Uterus (tissue), 4 donors: ENCODE measurements at places on chromosomes 5 and 9. TPM values are rescaled to one million over a fixed set of nuclear protein-coding genes. Genes with fewer than 3 reads are reported as not detected.

Gene TPRN
- total RNA-seq: 0.29 TPM

GRCh38 chr5:78841767-78842166 lies 143.3 kb downstream of the ARSB start:
- no peaks in the 10 kb centered on the region for H3K27me3 ChIP-seq
- no peaks in the 10 kb centered on the region for H3K4me1 ChIP-seq
- no peaks in the 10 kb centered on the region for H3K36me3 ChIP-seq
- no peak overlapping the region for H3K4me3 ChIP-seq
- no peak for DNase-seq

GRCh38 chr9:84953252-84953773 lies 283.8 kb downstream of the NTRK2 start:
- no peaks in the 10 kb centered on the region for H3K36me3 ChIP-seq
- H3K27me3 ChIP-seq: no peaks in the 10 kb centered on the region
- no peaks in the 10 kb centered on the region for H3K4me1 ChIP-seq
- no peak for DNase-seq

DNA sequence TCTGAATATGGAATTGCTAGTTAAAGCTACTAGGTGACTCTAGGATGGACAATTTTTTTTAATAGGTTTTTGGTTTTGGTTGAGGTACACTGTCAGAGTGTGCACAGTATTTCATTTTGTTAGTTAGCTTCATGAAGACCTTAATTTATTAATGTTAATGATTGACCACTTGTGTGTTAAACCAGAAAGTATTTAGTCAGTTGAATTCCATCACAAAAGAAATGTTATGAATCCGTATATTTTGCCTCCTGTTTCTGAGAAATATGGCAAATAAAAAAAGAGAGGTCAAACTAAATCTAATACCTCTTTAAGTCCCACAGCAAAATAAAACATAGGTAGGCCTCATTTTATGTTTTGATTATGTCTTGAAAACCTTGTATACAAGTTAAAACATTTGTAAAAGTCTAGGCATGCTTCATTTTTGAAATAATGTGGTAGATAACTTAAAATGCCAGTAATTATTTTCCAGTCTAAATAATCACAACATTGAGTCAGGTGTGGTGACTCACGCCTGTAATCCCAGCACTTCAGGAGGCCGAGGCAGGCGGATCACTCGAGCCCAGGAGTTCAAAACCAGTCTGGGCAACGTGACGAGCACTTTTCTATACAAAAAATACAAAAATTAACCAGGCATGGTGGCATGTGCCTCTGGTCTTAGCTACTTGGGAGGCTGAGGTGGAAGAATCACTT lies 50.8 kb downstream of the ITGA1 start:
- H3K27ac ChIP-seq: peak overlapping the region; percentile 79
- peaks cover 19% of the 10 kb centered on the region for H3K4me1 ChIP-seq
- DNase-seq: no peak
- H3K27me3 ChIP-seq: no peaks in the 10 kb centered on the region
- H3K4me3 ChIP-seq: no peak overlapping the region

GRCh38 chr5:127970854-127971425 lies 112.6 kb upstream of the SLC12A2 start:
- no peaks in the 10 kb centered on the region for H3K4me1 ChIP-seq
- H3K27me3 ChIP-seq: no peaks in the 10 kb centered on the region
- H3K36me3 ChIP-seq: no peaks in the 10 kb centered on the region

- H3K27ac ChIP-seq: peak overlapping the region; percentile 74
- H3K27me3 ChIP-seq: no peaks in the 10 kb centered on the region
- peaks cover 7% of the 10 kb centered on the region for H3K4me1 ChIP-seq
- no peak overlapping the region for H3K4me3 ChIP-seq
Observed at GRCh38 chr5:67094476-67095300, 101.9 kb downstream of the CD180 start.

GRCh38 chr5:11903614-11904264 lies 507 bp downstream of the CTNND2 start:
- no peak overlapping the region for H3K27ac ChIP-seq
- no peaks in the 10 kb centered on the region for H3K36me3 ChIP-seq
- H3K4me1 ChIP-seq: no peaks in the 10 kb centered on the region
- DNase-seq: no peak

DNA sequence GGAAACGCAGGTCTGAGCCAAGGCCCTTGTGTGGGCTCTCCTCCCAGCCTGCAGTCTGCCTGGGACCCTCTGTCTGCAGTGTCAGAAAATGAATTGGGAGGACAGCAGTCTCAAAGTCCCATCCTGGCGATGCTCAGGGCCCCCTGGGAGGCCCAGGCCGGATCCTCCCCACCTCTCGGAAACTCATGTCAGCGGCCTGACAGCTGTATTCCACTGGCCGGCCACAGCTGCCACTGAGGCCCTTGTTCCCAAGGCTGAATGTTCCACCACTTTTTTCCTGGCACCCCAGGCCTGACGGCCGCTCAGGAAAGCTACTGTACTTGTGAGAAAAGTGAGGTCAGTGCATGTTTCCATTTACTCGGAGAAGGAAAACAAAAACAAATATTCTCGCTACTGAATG lies 180.0 kb downstream of the FGF18 start:
- H3K4me1 ChIP-seq: no peaks in the 10 kb centered on the region
- H3K36me3 ChIP-seq: no peaks in the 10 kb centered on the region
- no peak overlapping the region for H3K27ac ChIP-seq
- no peak for DNase-seq

- H3K27ac ChIP-seq: no peak overlapping the region
- no peak for DNase-seq
- H3K27me3 ChIP-seq: no peaks in the 10 kb centered on the region
- no peak overlapping the region for H3K4me3 ChIP-seq
Observed at GRCh38 chr5:84706678-84707641, 322.3 kb upstream of the EDIL3 start.

Gene PCDHGA4
- 7.7 TPM for total RNA-seq

DNA sequence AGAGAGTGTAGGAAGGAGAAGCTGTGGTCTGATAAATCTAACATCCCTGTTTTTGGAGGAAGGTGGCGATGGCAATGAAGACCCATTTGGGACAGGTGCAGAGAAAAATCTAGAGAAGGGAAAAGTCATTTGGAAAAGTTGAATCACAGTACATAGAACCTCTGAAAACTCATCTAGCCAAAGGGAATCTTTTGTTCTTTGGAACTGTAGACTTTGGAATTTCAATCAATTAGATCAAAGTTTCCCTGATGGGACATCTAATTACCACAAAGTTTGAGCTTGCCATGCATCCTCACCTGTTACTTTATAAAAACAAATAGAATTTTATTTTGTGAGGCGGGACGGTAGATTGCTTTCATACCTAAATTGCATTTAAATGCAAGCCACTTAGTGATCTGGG lies 294.9 kb downstream of the TRPM3 start:
- no peak for DNase-seq
- H3K27ac ChIP-seq: no peak overlapping the region
- no peak overlapping the region for H3K4me3 ChIP-seq

GRCh38 chr9:12351293-12352044 lies 341.7 kb upstream of the TYRP1 start:
- H3K4me3 ChIP-seq: no peak overlapping the region
- no peaks in the 10 kb centered on the region for H3K36me3 ChIP-seq
- no peaks in the 10 kb centered on the region for H3K4me1 ChIP-seq
- H3K27me3 ChIP-seq: no peaks in the 10 kb centered on the region
- H3K27ac ChIP-seq: no peak overlapping the region

DNA sequence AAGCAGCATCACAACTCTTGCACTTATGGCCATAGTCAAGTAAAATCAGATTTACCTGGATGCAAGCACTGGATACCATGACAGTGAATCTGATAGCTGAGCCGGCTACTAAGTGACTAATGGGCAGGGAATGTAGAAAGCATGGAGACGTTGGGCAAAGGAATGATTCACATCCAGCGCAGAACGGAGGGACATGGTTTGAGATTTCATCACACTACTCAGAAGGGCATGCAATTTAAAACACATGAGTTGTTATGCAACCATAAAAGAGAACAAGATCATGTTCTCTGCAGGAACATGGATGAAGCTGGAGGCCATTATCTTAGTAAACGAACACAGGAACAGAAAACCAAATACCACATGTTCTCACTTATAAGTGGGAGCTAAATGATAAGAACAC lies 169.1 kb upstream of the PIK3R1 start:
- no peaks in the 10 kb centered on the region for H3K36me3 ChIP-seq
- H3K27ac ChIP-seq: no peak overlapping the region
- H3K4me1 ChIP-seq: no peaks in the 10 kb centered on the region
- H3K27me3 ChIP-seq: no peaks in the 10 kb centered on the region
- H3K4me3 ChIP-seq: no peak overlapping the region

Gene CDX1
- total RNA-seq: 0.41 TPM

DNA sequence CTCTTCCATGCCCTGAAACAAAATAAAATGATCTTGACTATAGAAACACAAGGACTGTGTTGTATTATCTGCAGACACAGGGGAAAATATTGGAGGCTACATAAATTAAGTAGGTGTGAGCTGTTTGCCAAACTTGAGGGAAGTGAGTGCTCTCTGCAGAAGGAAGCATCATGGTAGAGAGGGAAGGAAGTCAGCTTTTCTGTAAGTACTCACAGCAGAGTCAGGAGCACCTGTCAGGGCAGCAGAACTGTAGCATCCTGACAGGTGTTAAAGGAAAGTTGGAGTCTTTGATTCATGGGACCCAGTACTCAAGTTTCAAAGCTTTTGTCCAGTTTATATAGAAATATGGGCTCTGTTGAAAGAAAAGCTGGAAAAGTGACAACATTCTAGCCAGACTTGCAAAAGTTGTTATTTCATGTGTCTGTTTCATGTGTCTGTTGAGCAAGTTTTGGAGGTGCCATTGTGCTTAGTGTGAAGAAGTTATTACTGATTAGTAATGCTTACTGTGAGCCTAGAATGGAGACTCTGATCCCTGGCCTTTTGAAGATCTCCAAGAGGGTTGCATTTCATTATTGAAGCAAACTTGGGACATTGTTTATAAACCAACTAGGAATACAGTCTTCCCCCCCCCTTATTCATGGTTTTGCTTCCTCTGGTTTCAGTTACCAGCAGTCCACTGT lies 194.7 kb downstream of the SPATA31D1 start:
- H3K27me3 ChIP-seq: no peaks in the 10 kb centered on the region
- H3K4me1 ChIP-seq: no peaks in the 10 kb centered on the region
- no peak overlapping the region for H3K4me3 ChIP-seq
- no peak for DNase-seq
- no peak overlapping the region for H3K27ac ChIP-seq
